CD8-positive, alpha-beta T cell (primary cell): ENCODE measurements at places on chromosomes 4 and X. TPM values are rescaled to one million over a fixed set of nuclear protein-coding genes. Genes with fewer than 3 reads are reported as not detected.

DNA sequence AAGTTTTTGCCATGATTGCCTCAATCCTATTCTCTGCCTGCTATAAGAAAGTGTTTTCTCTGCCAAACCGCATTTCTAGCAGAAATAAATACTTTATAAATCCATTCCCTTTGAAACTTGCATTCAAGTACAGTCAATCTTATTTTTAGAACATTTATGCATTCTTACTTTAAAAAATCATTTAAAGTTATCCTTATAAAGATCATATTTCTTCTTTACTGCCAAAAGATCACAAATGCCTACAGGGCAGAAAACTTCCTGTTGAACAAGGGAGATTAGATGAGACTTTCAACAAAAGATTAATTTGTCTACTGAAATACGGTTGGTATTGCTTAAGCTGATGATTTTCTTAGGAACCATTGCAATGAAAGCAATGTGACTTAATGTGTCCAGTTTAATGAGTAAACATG, 207.2 kb upstream of the SLIT2 start:
- no peak for DNase-seq

DNA sequence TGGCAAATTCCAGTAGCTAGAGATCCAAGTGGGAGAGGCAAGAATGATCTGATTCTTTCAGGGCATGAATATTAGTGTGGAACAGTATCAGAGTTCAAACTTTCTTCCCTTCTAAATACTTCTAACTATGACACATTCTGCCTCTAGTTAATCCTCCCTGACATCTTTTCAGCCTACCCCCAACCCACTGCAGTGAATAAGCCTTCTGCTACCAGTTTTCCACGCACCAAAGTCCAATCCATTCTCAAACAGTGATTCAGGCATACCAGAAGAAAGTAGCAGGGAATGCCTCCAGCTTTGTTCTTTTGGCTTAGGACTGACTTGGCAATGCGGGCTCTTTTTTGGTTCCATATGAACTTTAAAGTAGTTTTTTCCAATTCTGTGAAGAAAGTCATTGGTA, 155.4 kb upstream of the FTHL17 start:
- DNase-seq: no peak

DNA sequence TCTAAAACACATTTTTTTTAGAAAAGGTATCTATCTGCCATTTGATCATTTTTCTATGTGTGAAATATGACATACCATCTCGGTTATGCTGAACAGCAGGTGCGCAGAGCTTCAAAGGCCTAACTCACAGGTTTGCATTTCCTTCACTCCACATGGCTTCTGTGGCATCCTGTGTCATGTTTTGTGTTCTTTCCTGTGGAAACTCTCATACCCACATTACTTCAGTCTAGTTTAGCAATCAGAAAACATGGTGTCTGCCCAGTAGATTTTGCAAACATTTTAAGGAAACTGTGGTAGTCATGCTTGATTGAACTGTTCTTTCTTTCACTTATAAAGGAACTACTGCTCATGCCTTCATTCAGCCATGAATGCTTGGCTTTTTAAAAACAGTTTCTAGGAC, 11.3 kb upstream of the ARAP2 start:
- DNase-seq: peak; percentile 59

The DRD5 gene
- not detected for total RNA-seq

The SSX4B gene
- not detected for total RNA-seq
